ENCODE measurements at places on chromosomes 13 and 19.

- DNase-seq = no peak
These were observed 899.5 kb upstream of the SLC10A2 start for GRCh38 chr13:103965506-103966243.

- DNase-seq = no peak
These were observed 6.8 kb upstream of the ZNF765 start for GRCh38 chr19:53388168-53388567.

GRCh38 chr19:14006766-14007562 is 844 bp upstream of the RFX1 start:
- DNase-seq = peak; percentile 96

DNA sequence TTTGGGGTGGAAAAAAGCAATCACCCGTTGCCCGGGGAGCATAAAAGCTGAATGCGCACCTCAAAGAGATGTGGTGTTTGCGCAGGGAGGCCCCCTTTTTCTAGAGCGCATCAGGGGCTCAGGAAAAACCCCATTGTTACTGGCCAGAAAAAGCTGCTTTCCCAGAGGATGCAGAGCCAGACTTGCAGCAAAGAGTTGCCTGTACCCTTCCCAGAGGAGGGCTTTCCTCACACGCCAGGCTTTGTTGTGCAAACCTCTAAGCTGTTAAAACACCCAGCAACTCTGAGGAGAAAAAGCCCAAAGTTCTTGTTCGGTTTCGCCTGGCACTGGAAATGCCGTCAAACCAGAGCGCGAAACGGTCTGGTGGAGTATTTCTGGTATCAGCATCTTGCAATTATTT is 29.3 kb downstream of the GSX1 start:
- no peak for DNase-seq

GRCh38 chr13:113005076-113005865 is 36.3 kb downstream of the MCF2L start:
- DNase-seq = no peak

DNA sequence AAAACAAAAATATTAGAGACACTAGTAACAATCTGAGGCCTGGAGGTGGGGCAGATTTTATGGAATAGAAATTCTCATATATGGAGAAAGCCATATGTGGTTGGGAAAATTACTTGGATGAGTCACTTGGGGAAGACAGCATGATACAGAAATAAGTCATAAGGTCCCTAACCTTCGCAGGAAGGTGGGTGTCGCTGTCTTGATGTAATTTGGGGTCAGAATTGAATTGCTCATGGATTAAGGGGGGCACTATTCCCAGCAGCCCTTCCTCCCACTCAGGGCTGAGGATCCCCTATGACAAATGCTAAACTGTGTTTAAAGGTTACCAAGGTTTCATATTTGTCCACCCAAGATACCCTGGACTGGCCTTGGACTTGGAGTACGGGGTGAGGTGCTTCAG is 5.0 kb downstream of the RDH8 start:
- DNase-seq = no peak

DNA sequence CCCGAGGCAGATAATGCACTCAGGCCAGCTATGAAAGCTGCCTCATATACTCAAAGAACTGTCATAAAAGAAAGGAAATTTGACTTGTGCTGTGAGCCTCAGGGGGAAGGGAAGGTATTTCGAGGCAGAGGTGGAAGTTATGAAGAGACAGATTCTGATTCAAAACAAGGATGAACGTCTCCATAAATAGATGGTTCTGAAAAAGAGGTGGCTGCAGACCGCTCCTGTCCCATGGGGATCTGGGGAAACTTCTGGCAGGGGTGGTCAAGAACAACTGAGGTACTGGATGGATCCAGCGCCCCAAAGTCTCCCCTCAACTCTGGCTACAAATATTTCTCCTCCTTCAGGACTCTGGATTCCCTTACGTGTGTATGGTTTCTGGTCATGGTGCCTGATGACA is 168.1 kb upstream of the IRS2 start:
- DNase-seq = no peak

- DNase-seq = no peak
These were observed 79.5 kb upstream of the SERP2 start for GRCh38 chr13:44293908-44294735.

GRCh38 chr19:29302002-29302928 is 89.3 kb upstream of the UQCRFS1 start:
- no peak for DNase-seq

DNA sequence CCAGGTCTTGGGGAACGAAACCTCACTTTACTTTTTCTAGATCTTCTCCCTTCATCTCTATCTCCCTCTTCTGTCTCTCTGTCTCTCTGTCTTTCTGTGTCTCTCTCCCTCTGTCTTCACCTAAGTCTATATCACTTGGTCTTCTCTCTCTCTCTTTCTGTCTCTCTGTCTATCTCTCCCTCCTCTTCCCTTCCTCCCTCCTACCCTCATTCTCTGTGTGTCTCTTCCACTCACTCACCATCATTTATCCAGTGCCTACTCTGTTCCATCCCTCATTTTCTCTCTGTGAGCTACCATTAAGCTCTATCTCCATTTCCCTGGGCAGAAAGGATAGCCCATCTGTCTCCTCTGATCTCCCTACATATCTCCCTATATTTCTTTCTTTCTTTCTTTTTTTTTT is 32.2 kb upstream of the FBL start:
- DNase-seq = no peak

- no peak for DNase-seq
These were observed 35.0 kb downstream of the VASP start for GRCh38 chr19:45542234-45542668.

- DNase-seq = no peak
These were observed 5.9 kb upstream of the SRRM5 start for GRCh38 chr19:43605875-43606568.

- no peak for DNase-seq
These were observed 49.6 kb downstream of the ABCC4 start for GRCh38 chr13:95251641-95252040.

- peak; percentile 94 for DNase-seq
These were observed at the start of gene RFXAP for GRCh38 chr13:36818804-36819738. Gene RFXAP, plus strand, starts transcription at chr13:36819222. Its CDS starts 136 bp downstream, at chr13:36819358.

GRCh38 chr13:113650275-113650674 is 7.7 kb downstream of the ATP4B start:
- peak; percentile 41 for DNase-seq

GRCh38 chr19:32324631-32325285 is 20.7 kb upstream of the ZNF507 start:
- no peak for DNase-seq

GRCh38 chr19:798415-799075 is 1.3 kb downstream of the PTBP1 start:
- DNase-seq = peak; percentile 52

DNA sequence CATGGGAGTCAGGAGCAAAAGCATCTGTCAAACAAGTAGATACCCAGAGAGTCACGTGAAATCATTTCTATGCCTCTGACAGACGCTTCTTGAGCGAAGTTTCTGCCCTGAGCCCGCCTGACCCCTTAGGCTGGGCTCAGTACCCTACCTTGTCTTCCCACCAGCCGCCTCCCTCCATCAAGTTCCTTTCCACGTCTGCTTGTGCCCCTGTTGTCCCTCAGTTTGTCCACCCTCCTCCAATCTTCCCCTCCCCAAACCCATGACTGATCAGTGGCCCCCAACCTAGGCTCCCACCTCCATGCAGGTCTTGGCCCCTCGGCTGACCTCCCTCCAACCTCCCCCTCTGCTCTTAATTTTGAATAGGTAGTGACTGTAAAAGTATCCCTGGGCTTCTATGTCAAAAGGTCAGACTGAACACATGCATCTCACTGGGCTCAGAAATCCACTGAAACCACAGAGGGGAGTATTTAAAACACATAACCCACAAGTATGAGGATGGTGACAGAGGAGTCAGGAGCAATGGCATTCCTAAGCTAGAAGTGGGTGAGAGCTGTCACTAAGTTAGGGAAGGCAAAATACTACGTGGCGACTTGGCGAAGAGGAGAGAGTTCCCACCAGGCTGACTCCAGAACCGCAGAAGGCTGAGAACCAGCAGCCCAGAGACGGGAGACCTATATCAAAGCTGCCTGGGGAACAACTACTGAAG is 1.7 kb upstream of the ZNF446 start:
- no peak for DNase-seq

GRCh38 chr13:27622102-27622820 is 569 bp downstream of the POLR1D start:
- DNase-seq = no peak

DNA sequence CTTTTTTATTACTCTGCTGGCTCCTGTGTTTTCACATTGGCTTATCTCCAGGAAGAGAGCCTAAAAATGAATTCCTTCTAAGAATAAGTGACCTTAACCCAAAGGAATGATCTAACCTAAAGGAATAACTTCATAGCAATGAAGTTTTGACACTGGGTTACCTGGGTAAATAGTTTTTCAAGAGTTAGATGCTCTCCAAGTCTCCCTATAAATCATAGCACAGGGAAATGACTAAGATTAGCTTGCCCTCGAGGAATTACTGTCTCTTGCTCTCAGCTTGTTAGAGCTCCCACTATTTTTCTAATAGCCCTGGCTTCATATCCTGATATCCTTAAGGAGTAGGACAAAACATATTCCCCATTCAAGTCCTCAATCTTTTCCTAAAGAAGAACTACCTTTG is 66.3 kb downstream of the SPRY2 start:
- no peak for DNase-seq

DNA sequence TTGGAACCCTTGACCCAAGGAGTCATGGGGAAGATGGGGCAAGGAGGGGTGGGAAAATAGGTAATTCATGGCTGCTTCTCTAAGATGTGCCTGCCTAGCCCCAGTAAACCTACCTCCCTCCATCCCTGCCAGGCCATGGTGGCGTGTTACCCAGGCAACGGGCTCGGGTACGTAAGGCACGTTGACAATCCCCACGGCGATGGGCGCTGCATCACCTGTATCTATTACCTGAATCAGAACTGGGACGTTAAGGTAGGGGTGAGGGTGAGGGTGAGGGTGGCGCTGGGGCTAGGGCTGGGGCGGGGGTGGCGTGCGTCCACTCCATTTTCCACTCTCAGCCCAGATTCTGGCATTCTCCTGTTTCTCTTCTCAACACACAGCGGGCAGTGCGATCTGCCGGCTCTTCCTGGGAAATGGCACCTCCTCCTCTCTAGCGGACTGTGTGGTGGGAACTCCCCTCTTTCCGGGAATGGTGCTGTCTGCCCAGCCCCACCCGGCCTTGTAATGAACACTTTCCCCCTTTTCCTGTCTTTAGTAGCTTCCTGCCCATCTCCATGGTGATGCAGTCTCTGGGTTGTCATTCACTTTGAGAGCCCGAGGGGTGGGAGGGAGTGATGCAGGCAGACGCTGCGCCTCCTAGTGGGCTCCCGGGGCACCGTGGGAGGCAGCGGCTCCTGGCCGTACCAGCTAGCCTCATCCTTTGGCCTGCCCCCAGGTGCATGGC is 7.6 kb downstream of the EGLN2 start:
- DNase-seq = peak; percentile 85
